ENCODE measurements at places on chromosomes 1 and 21.

- no peak for DNase-seq
Observed at GRCh38 chr1:186996816-186997215, 168.1 kb downstream of the PLA2G4A start.

- no peak for DNase-seq
Observed at GRCh38 chr21:34885125-34885524, 164.0 kb downstream of the RUNX1 start.

DNA sequence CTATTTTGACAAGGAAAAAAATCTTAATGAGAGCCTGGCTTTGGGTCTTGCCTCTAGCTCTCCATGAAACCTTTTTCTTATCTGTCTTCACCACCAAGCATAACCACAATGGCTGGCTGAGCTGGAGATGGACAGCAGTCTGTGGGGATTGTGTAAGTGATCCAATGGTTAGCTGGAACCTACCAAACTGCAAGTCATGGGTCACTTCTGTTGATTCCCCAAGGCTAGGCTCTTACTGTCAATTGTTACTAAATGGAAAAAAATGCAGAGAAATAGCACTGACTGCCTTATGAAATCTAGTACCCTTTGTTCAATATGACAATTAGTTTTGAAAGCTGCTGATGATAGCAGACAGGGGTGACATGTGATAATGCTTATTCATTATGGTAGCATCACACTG lies 359.0 kb downstream of the ST6GALNAC3 start:
- DNase-seq, result no peak

DNA sequence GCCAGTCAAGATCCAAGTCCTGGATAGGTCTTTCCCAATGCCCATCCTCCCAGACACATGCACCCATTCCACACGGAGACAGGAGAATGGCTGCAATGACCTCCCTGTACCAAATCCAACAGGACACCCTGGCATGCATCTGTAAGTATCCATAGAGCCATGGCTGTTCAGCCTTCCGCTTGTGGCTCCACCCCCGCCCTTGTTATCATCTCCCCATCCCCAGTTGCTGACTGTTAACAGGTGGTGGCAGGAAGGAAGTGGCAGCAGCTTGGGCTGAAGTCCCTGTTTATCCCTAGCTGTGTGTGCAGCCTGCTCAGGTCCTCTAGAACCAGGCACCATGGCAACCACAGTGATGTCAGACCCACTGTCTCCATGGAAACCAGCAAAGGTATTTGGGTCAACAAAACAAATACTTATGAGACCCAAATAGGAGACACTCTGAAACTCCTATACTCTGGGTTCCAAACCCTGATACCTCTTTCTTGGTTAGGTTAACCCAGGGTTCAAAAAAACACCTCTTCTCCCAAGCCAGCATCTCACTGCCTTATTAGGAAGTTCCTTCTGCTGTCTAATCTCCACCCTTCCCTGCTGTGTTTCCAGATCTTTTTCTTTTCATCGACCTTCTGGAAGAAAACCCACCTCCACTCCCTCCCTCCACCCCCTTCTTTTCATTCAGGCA lies 721 bp downstream of the PBXIP1 start:
- DNase-seq, result peak; percentile 99

GRCh38 chr21:36478207-36478701 lies 1.7 kb downstream of the CLDN14 start:
- DNase-seq, result no peak

DNA sequence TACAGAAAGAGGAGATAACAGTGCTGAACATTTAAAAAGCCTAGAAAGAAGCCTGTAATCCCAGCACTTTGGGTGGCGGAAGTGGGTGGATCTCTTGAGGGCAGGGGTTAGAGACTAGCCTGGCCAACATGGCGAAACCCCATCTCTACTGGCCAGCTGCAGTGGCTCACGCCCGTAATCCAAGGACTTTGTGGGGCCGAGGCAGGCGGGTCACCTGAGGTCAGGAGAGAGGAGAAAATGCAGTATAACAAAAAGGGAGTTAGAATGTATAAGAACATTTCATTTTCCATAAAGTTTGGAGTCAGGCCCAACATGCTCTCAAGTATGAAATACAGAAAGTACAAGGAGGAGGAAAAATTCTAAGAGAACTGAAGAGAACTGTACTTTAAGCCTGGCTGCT lies 134.5 kb downstream of the SMYD3 start:
- no peak for DNase-seq

DNA sequence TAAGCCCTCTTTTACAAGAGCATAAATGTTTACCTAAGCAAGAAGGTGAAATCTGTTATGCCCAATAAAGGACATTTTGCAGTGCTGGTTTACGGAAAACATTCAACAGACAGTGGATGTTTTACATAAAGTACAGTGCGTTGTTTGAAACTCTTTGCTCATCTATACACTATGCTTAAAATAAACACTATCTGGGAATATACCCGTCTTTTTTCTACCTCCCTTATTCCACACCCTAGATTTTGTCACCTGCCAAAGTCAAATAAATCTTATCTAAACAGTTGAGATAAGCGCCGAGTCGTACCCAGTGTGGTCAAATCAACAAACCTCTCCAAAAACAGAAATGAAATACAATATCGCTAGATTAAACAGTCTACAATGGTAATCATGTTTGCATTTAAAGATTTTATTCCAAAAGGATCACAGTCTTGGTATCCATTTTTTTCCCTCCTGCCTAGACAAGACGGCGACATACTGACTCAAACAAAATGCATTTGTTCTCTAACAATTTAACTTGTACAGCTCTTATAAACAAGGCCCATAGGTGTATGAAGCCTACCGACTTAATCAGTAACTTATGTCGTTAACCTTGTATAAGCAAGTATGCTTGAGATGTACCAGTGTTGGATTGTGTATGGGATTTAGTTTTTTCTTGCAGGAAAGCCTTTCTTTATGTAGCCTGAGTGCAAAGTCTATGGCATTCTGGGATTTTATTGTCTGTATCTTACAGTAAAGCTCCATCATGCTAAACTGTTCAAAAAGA lies 189.1 kb downstream of the FMN2 start:
- DNase-seq, result no peak

- no peak for DNase-seq
Observed at GRCh38 chr1:36087233-36088123, 1.2 kb upstream of the ADPRS start.

DNA sequence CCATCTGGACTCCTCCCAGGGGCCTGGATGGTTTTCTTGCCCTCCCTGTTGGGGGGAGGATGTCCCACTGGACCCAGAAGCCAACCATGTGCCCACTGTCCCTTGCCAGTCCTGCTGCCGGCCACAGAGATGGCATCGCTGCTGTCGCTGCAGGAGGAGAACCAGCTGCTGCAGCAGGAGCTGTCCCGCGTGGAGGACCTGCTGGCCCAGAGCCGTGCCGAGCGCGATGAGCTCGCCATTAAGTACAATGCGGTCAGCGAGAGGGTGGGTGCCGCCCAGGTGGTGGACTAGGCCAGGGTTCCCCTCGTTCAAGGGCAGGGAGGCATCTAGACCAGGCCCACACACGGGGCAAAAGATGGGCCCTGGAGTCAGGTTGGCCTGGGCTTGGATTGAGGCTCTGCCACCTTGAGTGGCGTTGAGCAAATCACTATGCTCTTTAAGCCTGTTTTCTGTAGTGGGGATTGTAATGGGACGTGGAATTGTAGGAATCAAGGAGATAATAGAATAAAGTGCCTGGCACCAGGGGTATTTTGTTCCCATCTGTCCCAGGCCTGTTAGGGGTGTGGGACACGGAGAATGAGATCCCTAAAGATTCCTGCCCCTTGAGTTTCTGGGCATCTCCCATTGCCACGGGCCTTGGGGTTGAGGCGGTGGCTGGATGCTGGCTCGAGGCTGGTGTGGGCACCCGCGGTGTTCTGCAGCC lies 2.6 kb downstream of the CROCC start:
- no peak for DNase-seq

DNA sequence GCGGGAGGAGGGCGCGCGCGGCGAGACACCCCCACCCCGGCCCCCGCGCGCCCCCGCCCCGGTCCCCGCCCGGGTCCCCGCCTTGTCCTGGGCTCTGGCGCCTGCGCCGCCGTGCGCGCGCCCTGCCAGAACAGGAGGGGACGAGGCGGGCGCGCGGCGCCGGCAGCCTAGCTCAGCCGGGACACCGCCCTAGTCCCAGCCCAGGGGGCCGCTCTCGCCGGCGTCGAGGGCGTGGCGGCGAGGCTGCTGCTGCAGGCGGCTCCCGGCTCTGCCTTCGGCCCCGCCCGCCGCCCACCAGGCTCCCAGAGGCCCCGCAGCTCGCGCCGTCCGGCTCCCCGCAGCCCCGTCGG lies at the start of gene RCAN3:
RCAN3 (plus strand) TSS at position 128 of the 350 bp plus-strand sequence. CDS start 11,537 bp downstream, outside the sequence.
- peak; percentile 89 for DNase-seq

DNA sequence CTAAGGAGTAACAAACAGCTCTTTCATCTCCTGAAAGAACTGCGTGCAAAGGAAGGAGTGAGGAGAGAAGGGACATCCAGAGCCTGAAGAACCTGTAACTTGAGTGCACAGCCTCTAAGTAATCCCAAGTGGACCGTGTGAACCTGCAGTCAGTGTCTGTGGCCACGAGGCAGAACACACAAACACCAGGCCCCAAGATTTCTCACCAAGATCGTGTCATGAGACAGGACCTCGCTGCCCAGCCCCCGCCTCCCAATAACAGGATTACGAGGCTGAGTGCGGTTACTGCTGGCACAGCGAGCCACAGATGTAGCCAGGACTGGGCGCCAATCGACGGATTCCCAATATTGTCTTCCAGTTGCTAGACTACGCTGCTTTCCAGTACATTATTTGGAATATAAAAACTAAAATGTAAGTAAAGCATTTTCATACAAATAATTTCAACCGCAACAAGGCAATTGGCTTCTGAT lies 101.3 kb upstream of the SLC25A33 start:
- no peak for DNase-seq

GRCh38 chr1:58926152-58926551 lies 142.3 kb upstream of the JUN start:
- DNase-seq, result no peak

- no peak for DNase-seq
Observed at GRCh38 chr21:33339135-33339534, 14.4 kb downstream of the IFNAR1 start.

DNA sequence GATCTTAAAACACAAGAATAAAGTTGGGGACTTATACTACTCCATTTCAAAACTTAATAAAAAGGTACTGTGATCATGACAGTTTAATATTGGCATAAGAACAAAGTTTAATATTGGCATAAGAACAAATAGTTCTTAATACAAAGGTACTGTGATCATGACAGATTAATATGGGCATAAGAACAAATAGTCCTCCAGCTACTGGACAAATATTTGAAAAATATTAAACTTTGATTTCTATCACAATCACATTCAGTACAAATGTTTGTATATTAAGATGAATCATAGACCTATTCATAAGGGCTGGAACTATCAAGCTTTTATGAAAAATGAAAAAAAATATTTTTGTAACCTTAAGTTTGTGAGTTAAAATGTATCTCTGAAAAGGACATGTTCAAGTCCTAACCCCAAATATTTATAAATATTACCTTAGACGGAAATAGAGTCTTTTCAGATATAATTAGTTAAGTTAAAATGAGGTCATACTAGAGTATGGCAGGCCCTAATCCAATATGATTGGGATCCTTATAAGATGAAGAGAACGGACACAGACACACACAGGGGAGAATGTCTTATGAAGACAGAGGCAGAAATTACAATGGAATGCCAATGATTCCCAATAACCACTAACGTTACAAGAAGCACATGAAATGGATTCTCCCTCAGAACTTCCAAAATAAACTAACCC lies 79.1 kb upstream of the RGS1 start:
- DNase-seq, result no peak

GRCh38 chr1:31937300-31938183 lies 626 bp downstream of the PTP4A2 start:
- DNase-seq, result peak; percentile 82

DNA sequence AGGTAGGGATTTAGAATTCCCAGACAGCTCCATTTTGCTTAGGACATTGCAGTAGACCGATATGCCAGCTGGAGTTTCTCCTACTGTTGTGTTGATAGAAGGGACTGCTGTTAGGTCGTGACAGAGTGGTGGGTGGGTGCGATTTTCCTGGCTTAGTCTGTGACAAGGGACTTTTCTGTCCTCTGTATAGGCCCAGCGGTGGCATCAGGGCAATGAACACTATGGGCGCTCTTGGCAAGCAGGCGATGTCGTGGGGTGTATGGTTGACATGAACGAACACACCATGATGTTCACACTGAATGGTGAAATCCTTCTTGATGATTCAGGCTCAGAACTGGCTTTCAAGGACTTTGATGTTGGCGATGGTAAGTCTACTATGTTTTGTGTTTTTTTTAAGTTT lies 321.8 kb downstream of the ZP4 start:
- DNase-seq, result no peak

DNA sequence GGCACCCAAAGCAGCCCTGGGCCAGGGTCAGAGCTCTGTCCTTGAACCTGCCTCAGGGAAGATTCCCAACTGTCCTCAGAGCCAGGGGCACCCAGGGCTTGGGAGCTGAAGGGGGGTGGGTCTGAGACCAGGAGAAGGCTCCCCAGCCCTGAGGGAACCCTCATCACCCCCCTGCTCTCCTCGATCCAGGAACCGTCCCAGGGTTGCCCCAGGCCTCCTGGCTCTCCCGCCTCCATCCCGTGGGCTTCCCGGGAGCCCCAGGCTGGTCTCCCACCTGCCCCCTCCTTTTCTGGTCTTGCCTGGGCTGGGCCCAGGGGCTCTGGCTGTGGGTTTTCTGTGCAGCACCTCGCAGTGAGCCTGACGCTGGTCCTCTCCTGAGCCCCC lies 6.7 kb upstream of the SAMD11 start:
- no peak for DNase-seq

DNA sequence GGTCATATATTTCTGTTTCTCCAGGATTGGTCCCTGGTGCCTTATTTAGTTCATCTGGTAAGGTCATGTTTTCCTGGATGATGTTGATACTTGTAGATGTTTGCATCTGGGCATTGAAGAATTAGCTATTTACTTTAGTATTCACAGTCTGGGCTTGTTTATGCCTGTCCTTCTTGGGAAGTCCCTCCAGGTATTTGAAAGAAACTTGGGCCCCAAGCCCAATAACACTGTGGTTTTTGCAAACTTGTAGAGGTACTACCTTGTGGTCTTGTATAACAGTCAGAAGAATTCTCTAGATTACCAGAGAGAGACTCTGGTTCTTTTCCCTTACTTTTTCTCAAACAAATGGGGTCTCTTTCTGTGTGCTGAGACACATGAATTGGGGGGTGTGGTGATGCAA lies 251.4 kb upstream of the B3GALT2 start:
- DNase-seq, result peak; percentile 28

DNA sequence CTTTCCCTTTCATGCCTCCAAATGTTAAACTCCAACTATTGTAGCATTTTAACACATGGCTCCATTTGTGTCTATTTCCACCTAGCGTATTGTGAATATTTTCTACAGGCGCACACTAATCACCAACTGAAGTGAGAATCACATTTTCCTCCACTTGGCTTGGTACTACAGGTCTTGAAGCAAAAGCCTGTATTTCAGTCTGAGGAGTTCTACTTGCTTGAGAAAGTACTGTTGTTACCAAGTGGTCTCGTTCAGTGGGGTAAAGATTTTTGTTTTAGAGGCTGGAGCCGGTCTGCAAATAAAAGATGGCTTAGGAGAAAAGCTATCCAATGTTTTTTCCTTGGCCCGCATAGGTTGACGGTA lies 550 bp upstream of the PTBP2 start:
- DNase-seq, result no peak

DNA sequence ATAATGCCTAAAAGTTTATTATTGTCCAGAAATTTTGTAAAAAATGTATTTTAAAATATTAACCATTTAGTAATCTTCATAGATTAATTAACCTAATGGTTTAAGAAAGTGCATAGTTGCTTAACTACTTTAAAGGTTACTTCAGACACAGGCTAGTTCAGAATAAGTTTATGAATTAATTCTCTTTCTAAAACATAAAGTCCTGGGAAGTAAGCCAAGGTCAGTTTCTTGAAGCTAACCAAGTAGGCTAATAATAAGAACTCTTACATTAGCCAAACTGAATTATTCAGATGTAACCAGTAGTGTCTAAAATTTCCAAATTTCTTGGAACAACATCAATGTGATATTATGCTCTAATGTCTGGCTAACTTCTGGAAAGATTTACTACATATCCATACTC lies 790.4 kb downstream of the NCAM2 start:
- no peak for DNase-seq
